Activated gamma-delta T cell (primary cell): ENCODE measurements at places on chromosomes 2 and 18.

DNA sequence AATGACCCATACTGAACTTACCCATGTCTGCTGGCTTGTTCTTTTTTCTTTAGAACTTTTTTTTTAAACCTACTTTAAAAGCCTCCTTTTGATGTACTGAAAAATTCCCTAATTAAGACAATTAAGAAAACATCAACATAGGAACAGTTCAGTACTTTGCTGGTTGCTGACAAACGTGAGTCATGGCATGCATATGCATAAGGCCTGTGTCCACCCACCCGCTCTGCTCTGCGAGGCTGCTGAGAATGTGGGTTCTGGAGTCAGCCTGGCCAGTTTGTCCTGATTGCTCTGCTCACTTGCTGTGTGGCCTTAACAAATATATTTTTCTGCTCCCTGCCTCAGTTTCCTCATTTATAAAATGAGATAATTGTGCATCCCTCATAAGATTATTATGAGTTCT, 27.3 kb downstream of the LAMA3 start:
- no peak for DNase-seq

DNA sequence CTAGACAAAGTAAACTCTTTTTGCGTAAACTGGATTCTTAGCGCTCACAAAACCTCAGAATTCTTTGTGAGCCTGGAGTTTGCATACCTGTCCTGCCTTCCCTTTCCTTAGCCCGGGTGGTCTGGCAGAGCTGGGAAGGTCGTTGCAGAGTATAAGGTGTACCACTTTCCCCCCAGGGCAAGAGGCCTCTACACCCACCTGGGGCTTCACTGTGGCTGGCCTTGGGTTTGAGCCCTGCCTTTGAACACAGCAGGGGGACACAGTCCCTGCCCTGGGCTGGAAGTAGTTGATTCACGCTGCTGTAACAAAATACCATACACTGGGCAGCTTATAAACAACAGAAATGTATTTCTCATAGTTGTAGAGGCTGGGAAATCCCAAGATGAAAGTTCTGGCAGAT, 133.9 kb downstream of the B3GNT2 start:
- no peak for DNase-seq

- DNase-seq, result no peak
Observed at GRCh38 chr2:40962026-40962425, 510.1 kb upstream of the SLC8A1 start.

DNA sequence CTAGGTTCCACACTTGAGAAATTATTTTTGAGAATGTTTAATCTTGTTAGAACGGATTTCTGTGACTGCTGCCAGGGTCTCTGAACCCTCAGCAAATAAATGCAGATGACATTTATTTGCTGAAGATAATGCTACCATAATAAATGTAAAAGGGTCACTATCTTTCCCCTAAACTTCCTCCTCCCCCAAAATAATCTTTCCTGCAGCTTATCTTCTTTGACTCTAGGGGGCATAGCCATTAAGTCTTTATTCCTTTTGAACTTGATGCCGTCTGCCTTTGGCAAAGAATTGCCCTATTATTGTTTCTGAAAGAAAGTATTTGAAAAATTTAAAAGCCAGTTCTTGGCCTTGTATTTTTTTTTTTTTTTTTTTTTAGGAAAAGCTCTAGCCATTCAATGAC, 63.6 kb upstream of the ACSL3 start:
- no peak for DNase-seq

DNA sequence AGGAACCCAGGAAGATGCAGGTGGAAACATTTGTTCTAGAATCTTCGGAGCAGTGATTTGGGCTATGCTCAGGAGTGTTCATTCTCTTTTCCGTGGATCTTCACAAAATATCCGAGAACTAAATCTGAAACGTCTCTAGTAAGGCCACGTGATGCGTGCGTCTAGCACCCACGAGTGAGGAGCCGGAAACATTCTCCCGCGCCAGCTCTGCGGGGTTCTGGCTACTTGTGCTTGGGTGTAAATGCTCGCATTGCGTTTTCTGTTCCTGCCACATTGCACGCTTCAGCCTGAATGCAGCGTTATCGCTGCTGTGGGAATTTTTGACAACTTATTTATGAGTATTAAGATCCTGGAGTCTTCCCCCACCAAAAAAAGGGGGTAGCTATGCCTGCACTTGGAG, 71.4 kb downstream of the KLHL29 start:
- no peak for DNase-seq

DNA sequence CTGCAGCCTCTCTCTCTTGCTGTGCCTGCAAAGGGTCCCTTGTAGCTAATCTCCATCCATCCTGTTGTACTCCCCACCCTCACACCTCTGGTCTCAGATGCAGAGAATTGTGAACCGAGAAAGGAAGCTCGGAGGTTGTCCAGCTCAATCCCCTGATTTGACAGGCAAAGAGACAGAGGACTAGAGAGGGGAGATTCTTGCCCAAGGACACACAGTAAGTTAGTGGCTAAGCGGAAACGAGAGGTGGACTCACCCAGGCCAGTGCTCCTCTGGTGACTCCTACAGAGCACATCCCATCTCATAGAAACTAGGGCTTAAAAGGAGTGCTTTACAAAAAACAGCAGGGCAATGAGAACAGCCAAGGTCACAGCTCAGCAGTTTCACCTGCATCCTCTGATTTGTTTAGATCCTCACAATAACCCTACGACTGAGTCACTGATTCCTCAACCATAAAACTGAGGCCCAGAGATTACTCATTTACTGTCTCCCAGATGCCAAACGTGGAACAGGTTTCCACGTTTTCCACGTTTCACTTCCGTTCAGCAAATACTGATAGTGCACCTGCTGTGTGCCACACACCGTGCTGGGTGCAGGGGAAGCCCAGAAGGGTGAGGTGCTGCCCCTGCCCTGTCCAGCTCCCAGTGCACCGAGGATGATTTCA, 22.1 kb downstream of the EHD3 start:
- DNase-seq, result no peak

DNA sequence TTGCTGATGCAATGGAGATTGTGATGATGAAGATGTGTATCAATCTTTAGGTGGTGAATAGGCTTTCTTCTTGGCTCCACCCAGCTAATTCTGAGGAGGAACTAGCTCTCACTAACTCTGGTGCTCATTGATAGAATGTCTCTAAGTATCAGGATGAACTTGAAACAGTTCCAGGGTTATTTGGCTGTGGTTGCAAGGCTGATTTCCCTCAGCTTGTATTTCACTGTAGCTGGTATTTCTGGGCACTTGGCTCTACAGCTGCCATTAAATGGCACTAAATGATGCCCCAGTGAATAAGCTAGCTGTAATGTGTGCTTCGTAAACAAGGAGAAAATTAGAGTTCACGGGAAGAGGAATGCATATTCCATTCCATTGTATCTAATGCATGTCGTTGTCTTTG, 241.2 kb downstream of the RPIA start:
- DNase-seq, result no peak

GRCh38 chr18:79489051-79489898, 93.5 kb downstream of the NFATC1 start:
- no peak for DNase-seq

GRCh38 chr2:238134393-238134785, 4.1 kb upstream of the KLHL30 start:
- no peak for DNase-seq

DNA sequence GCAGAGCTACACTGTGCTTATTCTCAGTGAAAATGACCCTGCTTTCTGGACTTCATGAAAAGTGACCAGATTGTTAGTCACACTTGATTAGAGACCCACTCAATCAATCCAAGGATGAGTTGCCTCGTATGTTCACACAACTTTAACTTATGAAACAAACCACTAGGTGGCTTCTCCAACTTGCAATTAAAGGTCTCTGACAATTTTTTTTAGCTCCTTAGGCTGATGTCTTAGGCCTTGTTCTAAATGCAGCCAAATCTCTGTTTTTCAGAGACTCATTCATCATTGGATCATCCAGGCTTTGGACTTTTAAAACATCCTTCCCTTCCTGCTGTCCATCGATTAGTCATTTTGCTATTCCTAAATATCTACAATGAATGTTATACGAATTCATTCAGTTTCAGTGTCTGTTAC, 63.4 kb downstream of the MREG start:
- DNase-seq, result no peak

DNA sequence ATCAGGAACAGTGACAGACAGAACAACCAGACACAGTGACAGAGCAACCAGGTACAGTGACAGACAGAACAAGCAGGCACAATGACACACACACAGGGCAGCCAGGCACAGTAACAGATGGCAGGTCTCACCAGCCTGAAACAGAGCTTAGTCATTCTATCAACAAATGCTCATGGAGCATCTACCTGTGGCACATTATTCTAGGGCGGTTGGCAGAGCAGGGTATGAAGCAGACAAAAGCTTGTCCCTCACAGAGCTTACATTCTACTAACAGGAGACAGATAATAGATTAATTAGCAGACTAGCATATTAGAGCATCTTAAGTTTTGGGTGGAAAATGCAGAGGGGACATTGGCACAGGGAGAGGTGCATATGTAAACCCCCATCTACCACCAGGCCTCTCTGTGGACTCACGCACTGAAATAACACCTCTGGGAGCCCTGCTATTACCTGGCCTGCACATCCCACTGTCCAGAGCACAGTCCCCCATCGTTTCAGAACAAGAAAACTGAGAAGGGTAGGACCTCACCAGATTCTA, 64.1 kb upstream of the RAB6C start:
- no peak for DNase-seq

GRCh38 chr2:120323807-120324399, 22.0 kb upstream of the INHBB start:
- no peak for DNase-seq

- DNase-seq, result no peak
Observed at GRCh38 chr2:176024083-176024482, 22.0 kb upstream of the LNPK start.

DNA sequence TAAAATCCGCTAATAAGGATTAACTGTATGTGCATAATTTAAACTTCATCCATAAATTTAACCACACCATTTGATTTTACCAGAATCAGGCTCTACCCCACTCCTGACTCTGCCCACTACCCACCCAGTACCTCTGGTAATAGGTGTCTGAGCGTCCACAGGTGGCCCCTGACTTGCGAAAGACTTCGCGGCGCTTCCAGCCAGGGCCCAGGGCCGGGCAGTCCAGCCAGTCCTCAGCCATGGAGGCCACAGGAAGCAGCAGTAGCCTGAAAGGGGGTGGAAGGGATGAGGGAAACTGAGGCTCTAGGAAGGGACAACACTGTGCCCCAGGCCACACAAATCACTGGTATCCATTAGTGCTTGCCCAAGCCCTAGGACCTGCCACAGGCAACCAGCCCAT, 1.6 kb downstream of the MBD1 start:
- no peak for DNase-seq
